ENCODE measurements at places on chromosomes 3 and 15. TPM values are rescaled to one million over a fixed set of nuclear protein-coding genes. Genes with fewer than 3 reads are reported as not detected.

The TNFSF10 gene
- 9.7 TPM for total RNA-seq

The CILP gene
- 0.29 TPM for total RNA-seq

The RSRC1 gene
- 36.4 TPM for total RNA-seq

The BFSP2 gene
- total RNA-seq, result not detected

The TMC3 gene
- not detected for total RNA-seq

The CLDN16 gene
- not detected for total RNA-seq

The BSN gene
- total RNA-seq, result 0.17 TPM

The ITPKA gene
- total RNA-seq, result 5.5 TPM

The RTP3 gene
- total RNA-seq, result not detected

The MEF2A gene
- 49.9 TPM for total RNA-seq

The PEX5L gene
- 2.8 TPM for total RNA-seq

The LRRN1 gene
- under 0.01 TPM for total RNA-seq

The PTPN9 gene
- total RNA-seq, result 22.4 TPM

The GP9 gene
- total RNA-seq, result not detected

The DUOXA1 gene
- 0.17 TPM for total RNA-seq

The CYP1A2 gene
- total RNA-seq, result not detected

The ALG1L2 gene
- total RNA-seq, result 0.33 TPM

The UBAP1L gene
- total RNA-seq, result 1.5 TPM

The PRKCD gene
- 7.3 TPM for total RNA-seq

The GOLGA8Q gene
- total RNA-seq, result 1.5 TPM

The ARPP21 gene
- total RNA-seq, result not detected

The P4HTM gene
- total RNA-seq, result 36.5 TPM

The SETMAR gene
- total RNA-seq, result 10.1 TPM

The SLCO3A1 gene
- 4.1 TPM for total RNA-seq

The GJD2 gene
- total RNA-seq, result not detected

The CLASP2 gene
- total RNA-seq, result 50.1 TPM

The OCA2 gene
- not detected for total RNA-seq

The MUSTN1 gene
- not detected for total RNA-seq

The STRIT1 gene
- total RNA-seq, result not detected

The TRAIP gene
- total RNA-seq, result 4.4 TPM

The ECE2 gene
- under 0.01 TPM for total RNA-seq

The TRAK1 gene
- 32.6 TPM for total RNA-seq

The MCF2L2 gene
- not detected for total RNA-seq

The PHLDB2 gene
- total RNA-seq, result 29.6 TPM

The AKAP13 gene
- 88.7 TPM for total RNA-seq

The ADAMTSL3 gene
- 1.2 TPM for total RNA-seq

The CYP11A1 gene
- total RNA-seq, result 1.0 TPM

The SEMA3B gene
- total RNA-seq, result 26.0 TPM

The PPP1R14D gene
- total RNA-seq, result not detected

The CD80 gene
- 0.33 TPM for total RNA-seq

The FBXL2 gene
- 20.2 TPM for total RNA-seq

The ZNF860 gene
- 1.0 TPM for total RNA-seq

The BCHE gene
- total RNA-seq, result 11.1 TPM

The CCDC9B gene
- total RNA-seq, result 39.2 TPM

The ITIH4 gene
- 3.3 TPM for total RNA-seq

The KIF23 gene
- total RNA-seq, result 5.1 TPM

The AMT gene
- 1.2 TPM for total RNA-seq

The AQR gene
- 29.8 TPM for total RNA-seq

The NLGN1 gene
- 3.3 TPM for total RNA-seq

The SI gene
- total RNA-seq, result not detected

The CA12 gene
- total RNA-seq, result 94.0 TPM
